ENCODE measurements at places on chromosomes 5 and 9.

DNA sequence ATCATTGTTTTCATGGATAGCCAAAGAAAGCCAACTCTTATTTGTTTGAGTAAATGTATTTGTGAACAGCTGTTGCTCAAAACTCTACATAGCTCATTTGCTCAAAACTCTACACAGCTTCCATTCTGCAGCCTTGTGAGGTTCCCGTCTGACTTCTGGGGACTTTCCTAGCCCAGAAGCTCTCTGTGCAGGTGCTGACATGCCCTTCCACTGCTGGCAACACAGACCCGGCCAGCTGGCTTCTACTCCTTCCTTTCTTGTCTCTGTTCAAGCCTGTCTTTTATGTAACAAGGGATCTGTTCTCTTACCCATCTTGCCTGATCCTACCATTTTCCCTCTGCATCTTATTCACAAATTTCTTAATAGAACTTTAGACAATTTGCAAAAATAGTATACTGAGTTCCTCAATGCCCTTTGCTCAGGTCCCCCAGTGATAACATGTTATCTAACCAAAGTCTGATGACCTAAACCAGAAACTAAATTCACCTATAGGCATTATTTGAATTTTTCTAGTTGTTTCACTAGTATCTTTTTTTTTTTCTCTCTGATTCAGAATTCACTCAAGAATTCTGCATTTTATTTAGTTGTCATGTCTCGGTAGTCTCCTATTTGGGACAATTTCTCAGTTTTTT is 556.5 kb upstream of the SEMA6A start:
- DNase-seq = no peak

GRCh38 chr9:135563039-135563476 is 1.5 kb downstream of the PAEP start:
- DNase-seq = peak; percentile 23

GRCh38 chr5:7186818-7187217 is 209.1 kb upstream of the ADCY2 start:
- DNase-seq = no peak

GRCh38 chr5:53438486-53439472 is 41.6 kb upstream of the FST start:
- DNase-seq = no peak

DNA sequence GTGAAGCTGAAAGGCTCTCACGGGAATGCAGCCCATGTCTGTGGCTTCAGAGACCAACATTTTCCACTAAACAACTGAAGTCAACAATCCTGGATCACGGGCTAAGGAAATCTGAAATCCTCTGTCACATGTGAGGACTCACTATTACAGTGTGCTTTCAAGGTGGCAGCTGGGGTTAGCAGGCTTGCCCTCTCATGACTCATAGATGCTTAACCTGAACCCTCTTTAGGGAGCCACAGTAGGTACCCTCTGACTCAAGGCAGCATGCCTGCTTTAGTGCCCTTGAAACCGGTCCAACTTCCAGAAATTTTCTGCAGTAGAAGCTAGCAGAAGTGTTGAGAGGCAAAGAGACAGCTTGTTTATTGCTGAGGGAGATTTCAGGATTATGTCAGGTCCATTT is 232.5 kb downstream of the GABRB2 start:
- no peak for DNase-seq

DNA sequence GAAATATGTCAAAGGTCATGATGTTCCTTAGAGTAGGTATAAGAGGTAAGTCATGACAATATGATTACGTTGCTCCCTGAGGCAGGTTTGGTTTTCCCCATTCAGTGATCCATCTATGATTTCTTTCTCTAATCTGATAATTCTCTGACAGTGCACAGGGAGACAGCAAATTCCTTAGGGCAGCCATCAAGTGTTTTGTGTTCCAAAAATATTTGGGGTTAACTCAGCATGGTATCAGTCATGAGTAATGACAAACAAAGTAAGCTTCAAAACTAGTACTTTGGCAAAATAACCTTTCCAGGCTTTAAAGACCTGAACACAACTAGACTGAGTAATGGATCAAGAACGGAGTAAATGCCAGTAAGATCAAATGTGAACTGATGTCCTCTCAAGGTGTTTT is 55.3 kb upstream of the SPATA31E1 start:
- DNase-seq = no peak

DNA sequence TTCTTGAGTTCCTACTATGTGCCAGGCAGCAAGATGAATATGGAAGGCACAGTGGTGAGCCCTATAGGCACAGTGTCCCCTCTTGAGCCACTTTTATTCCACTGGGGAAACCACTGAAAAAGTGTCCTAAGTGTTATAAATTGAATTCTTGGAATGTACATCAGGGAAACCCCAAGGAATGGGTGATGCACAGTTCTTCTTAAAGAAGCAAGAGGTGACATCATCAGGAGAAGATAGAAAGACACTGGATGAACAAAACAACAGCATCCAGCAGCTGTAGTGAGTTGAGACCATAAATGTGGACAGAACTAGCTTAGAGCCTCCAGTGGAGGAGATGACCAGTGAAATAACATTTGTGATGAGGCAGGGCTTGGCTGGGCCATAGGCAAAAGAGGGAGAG is 199.2 kb upstream of the ANKRD55 start:
- DNase-seq = no peak

DNA sequence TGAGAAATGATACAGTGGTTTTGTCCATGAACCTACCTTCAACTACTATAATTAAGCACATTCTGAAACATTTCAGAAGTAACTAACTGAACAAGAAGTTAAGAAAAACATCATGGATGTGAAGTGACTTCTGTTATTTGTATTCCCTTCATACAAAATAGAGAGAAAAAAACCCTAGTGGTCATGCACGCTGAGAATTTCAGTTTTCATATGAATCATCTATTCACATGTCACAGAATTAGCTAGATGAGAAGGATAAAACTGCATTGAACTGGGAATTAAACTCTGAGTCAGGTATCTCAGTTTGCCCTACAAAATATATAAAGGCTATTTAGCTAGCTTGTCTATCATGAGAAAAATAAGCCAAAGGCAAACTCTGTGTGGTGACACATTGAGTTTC is 451.8 kb upstream of the FTMT start:
- DNase-seq = no peak

- no peak for DNase-seq
Observed at GRCh38 chr5:62284946-62285891, 20.8 kb upstream of the KIF2A start.

DNA sequence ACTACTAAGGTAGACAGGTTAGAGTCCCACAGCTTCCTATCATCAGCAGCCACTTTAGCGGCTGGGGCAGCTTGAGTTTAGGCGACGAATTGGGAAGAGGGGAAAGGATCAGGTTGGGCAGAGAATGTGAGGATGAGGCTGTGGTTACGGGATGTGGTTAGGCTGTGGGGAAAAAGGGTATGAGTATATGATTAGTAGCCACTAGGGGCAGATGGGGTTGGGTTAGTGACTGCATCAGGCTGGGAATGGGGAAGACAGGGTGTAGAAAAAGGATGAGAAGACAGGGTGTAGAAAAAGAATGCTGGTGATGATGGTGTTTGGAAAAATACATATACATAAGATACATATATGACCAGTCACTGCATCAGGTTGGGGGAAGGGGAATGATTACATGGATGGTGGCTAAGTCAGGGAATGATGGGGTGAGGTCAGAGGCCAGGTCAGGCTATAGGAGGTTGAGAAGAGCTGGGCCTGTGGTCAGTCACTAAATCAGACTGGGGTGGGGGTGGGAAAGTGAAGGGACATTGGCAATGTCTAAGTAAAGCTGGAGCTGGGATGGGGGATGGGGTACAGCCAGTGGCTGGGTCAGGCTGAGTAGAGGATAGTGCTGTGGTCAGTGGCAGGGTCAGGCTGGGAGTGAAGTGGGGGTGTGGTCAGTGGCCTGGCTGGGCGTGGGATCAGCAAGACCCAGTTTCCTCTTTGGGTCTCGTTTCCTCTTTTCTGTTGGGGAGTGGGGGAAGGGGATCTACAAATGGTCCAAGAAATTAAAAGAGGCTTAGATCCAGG is 2.1 kb downstream of the TLN1 start:
- no peak for DNase-seq

GRCh38 chr5:77337246-77337645 is 126.8 kb downstream of the PDE8B start:
- DNase-seq = no peak

GRCh38 chr9:109114670-109115069 is 5.1 kb downstream of the TMEM245 start:
- DNase-seq = no peak

DNA sequence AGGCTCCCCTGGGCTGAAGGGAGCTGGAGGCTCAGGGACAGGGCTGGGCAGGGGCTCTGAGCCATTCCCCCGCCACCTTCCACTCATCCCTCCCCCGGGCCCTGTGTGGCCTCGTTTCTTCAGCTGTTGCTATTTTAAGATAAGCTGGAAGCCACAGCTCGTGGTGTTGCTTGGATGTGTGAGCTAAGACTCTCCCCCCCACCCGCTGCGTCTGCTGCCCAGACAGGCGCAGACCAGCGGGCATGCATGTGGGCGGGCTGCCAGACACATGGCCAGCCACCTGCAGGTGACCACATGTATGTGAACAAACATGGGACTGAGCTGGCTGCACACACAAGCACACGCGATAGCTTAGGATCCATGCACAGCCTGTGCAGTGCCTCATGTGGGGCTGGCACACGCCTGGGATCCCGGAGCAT is 8.7 kb downstream of the SNCB start:
- no peak for DNase-seq

GRCh38 chr5:174533751-174534241 is 190.6 kb upstream of the MSX2 start:
- DNase-seq = no peak

- DNase-seq = no peak
Observed at GRCh38 chr5:124343451-124343867, 403.0 kb downstream of the ZNF608 start.

- no peak for DNase-seq
Observed at GRCh38 chr5:52710972-52711596, 76.6 kb upstream of the ITGA1 start.

GRCh38 chr9:126723807-126724172 is 81.0 kb upstream of the ZBTB43 start:
- no peak for DNase-seq

- DNase-seq = no peak
Observed at GRCh38 chr5:80492741-80493140, 4.8 kb downstream of the FAM151B start.

DNA sequence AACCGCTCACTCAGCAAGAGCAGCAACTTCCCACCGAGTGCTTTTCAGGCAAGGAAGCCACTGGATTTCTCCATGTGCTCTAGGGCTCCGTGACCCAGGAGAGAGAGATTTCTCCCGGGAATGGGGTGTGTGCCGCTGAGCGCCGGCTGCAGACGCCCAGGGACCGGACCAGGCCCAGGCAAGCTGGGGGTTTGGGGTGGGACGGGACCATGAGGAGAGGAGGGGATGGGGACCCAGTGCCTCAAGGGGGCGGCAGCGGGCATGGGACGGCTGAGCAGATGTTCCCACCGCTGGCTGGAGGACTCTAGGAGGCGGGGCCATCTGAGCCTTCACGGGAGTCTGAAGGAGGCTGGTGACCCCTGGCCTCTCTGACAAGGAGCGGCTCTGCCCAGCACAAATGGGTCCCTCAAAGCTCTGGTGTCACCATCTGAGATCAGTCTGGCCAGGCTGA is 8.5 kb downstream of the LCN9 start:
- DNase-seq = no peak

DNA sequence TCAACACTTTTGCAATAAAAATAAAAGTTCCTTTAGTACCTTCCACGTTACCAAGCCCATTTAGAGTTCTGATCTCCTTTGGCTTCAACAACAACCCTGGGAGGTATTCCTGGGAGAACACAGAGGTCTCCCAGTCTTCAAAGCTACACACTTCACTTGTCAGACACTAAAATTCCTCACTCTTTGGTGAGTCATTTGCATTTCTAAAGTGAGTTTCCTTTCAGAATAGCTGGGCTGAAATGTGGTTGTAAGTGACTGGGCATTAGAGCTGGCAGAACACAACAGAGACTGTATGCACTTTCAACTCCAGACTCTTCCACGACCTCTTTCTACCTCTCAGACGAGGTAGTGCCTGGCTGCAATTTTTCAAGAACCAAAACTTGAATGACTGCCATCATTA is 11.5 kb upstream of the F2RL1 start:
- no peak for DNase-seq

DNA sequence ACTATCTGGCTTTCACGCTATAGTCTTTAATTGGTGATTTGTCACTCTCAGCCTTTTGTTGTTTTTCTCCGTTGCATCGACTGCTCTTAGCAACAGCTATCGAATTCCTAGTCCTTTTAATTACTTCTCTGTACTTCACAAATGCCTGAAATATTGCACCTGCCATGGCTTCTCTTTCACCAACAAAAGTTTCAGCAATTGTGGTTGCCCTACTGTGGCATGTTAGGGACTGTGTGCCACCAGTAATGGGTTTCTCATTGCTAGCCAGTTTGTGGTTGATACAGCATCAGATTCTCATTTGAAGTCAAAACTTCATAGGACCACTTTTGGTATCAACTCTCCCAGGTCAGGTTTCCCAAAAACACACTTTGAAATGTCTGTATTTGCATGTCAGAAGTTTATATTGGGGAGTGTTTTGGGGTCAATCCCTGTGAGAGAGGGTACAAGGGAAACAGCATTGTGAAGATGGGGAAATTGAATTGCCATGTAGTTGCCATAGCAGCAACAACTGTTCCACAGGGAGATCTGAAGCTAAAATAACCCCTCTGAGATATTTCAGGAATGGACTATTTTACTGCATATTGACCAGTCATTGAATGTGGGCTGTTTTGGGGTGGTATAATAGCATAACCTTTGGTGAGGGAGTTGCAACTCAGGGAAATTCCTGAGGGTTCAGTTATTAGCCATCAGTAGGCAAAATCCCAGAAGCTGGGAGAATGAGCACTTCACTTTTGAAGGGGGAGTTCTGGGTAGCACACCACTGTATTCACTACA is 99.2 kb downstream of the WDR70 start:
- DNase-seq = no peak

- no peak for DNase-seq
Observed at GRCh38 chr5:172901788-172902496, 57.3 kb upstream of the RPL26L1 start.

DNA sequence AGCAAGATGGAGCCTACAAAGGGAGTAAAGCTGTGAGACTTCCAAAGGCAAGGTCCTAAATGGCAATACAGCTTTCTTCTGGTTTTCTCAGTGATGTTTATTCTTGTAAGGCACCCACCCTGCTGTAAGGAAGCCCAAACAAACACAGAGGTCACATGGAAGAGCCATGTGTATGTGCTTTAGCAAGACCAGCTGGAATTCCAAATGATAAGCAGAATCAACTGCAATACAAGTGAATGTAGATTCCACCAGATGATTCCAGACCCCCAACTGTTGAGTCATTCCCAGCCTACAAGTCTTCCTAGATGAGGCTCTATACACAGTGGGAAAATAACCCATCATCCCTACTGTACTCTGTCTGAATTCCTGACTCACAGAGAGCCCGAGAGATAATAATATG is 122.8 kb downstream of the DEPDC1B start:
- no peak for DNase-seq

- no peak for DNase-seq
Observed at GRCh38 chr5:50441493-50441955, 436 bp upstream of the EMB start.

GRCh38 chr5:103909391-103909790 is 346.8 kb upstream of the NUDT12 start:
- DNase-seq = no peak

GRCh38 chr9:17003576-17004240 is 131.1 kb upstream of the CNTLN start:
- DNase-seq = no peak
